ENCODE measurements at places on chromosomes 13 and 19. TPM values are rescaled to one million over a fixed set of nuclear protein-coding genes. Genes with fewer than 3 reads are reported as not detected.

The PCDH9 gene
- total RNA-seq = 16.2 TPM

The CDX2 gene
- total RNA-seq = 34.6 TPM

The DACT3 gene
- 18.4 TPM for total RNA-seq

The RGL3 gene
- total RNA-seq = 20.6 TPM

The CYP4F8 gene
- not detected for total RNA-seq

DNA sequence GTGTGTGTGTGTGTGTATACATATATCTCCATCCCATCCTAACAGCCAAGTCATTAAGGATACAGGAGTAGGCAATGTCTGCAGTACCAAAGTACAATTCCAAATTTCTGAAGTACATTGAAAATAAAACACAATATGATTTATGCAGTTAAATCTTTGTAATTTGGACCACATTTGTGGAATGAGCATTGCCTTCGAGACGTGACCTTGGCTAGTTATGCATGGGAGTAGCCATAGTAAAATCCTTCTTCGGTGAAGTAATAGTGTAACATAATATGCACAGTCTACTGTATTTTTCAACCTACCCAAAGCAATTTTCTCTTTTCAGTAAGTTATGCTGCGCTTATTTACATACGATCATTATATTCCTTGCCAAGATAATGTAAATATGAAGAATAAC lies 665.7 kb upstream of the GPC6 start:
- DNase-seq = no peak

GRCh38 chr19:43584484-43584883 lies 8.9 kb downstream of the PINLYP start:
- DNase-seq = peak; percentile 22

DNA sequence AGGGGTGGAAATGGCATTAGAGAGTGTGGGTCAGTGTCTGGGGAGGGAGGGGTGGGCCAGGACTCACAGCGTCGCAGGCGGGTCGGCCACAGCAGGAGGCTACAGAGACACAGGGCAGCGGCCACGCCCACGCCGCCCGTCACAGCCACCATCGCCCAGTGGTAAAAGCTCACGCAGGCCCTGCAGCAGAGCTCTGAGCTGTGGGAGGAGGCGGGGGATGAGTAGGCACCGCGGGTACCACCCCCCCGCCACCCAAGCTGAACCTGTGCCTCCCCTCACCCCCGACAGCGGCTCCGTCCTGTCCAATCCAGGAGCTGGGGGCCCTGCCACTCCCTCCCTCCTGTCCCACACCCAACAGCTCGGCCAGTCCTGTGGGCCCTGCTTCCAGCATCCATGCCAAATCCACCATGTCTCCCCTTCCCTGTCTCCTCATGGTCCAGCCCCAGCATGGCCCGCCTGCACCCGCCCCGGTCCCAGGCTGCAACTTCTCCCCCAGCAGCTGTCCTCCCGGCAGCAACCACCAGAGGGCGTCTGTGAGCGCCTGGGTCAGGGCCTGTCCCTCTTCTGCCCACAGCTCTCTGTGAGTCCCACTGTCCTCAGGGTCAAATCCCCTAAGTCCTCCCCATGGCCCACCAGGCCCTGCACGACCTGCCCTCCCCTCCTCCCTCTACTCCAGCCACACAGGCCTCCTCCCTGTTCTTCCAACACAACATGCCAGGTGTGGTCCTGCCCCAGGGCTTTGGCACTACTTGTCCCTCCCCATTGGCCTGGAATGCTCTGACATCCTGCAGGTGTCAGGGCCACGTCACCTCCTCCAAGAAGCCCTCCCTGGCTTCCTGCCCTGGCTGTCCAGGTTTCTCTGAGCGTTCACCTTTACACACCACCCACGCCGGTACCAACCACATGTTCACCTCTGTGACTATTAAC lies 6.0 kb downstream of the TEKTIP1 start:
- peak; percentile 58 for DNase-seq

- DNase-seq = no peak
Observed at GRCh38 chr13:52921194-52921593, 72.8 kb upstream of the PCDH8 start.

DNA sequence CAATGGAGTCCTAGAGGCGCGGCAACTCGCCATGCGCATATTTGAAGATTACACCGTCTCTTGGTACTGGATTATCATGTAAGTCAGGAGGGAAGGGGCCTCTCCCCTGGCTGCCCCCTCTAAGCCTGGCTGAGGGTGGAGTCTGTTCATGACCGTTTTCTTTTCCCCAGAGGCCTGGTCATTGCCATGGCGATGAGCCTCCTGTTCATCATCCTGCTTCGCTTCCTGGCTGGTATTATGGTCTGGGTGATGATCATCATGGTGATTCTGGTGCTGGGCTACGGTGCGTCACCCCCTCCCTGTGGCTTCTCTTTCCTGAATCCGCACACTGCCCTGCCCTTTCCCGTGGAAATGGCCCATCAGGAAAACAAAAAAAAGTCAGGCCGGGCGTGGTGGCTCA lies 6.5 kb downstream of the SLC44A2 start:
- DNase-seq = no peak

- DNase-seq = no peak
Observed at GRCh38 chr13:110665491-110666254, 40.2 kb downstream of the CARS2 start.

DNA sequence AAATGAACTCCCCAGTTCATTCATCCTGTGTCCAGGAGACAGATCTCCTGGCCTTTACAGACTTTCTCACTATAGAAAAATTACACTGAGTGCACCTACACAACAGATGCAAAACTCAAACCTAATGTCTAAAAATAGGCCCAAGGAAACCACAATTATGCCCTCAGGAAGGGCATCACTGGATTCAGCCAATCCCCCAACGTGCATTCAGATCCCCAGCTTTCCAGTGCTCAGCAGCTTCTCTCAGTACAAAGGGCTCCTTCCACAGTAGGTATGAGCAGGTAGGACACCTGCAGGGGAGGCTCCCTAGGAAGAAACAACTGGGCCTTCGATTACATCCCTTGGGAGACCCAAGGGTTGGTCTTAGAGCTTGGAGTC lies 2.1 kb downstream of the ZNF709 start:
- DNase-seq = no peak

GRCh38 chr19:32537580-32537979 lies 43.4 kb upstream of the PDCD5 start:
- DNase-seq = no peak

DNA sequence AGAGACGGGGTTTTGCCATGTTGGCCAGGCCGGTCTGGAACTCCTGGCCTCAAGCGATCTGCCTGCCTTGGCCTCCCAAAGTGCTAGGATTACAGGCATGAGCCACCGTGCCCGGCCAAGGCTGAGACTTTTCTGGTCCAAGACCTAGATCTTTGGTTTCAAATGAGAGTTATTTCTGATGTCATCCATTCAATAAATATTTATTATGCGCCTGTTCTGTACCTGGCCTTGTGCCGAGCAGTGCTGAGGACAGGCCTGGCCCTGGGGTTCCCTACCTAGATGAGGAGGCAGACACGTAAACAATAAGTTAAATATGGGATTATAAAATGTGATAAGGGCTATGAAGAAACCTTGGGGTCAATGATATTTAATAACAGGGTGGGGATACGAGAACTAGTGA lies 4.5 kb downstream of the RELB start:
- no peak for DNase-seq

All from hepatocyte (in vitro differentiated cells).